ENCODE measurements at places on chromosomes 12 and 14.

DNA sequence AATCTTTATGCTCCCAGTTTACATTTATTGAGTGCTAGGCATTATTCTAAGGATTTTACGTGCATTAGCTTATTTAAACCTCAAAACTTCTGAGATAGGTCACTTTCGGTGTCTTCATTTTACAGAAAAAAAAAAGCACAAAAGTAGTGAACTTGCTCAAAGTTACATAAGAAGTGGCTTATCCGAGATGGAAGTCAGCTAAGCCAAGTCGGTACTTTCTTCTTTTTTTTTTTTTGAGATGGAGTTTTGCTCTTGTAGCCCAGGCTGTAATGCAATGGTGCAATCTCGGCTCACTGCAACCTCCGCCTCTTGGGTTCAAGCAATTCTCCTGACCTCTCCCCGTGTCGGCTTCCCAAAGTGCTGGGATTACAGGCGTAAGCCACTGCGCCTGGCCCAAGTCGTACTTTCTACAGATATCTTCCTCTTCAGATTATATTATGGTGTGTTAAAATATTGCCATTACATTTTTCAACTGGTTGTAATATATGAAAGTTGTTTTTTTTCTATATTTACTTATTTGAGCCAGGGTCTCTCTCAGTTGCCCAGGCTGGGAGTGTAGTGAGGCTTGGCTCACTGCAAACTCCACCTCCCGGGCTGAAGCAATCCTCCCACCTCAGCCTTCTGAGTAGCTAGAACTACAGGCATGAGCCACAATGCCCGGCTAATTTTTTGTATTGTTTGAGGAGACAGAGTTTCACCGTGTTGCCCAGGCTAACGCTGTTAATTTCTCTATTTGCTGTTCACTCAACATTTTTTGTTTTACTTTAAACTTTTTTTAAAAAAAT is 8.9 kb downstream of the DPPA3 start:
- DNase-seq = no peak

DNA sequence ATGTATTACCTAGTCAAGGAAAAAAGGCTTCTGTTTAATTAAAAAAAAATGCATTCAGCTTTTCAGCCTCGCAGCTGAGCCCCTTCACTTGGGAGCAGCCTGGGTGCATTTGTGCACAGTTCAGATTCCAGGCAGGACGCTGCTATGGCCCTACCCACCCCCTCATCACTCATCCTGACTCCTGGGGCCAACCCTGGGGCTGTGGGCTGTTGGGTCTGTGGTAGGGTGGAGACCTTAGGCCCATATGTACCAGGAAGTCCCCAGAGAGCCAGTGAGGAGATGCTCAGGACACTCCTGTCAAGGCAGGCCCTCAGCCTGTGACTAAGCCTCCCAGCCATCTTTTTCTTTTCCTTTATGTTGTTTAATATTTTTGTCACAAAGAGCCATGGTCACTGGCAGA is 9.3 kb upstream of the CDCA4 start:
- DNase-seq = no peak

DNA sequence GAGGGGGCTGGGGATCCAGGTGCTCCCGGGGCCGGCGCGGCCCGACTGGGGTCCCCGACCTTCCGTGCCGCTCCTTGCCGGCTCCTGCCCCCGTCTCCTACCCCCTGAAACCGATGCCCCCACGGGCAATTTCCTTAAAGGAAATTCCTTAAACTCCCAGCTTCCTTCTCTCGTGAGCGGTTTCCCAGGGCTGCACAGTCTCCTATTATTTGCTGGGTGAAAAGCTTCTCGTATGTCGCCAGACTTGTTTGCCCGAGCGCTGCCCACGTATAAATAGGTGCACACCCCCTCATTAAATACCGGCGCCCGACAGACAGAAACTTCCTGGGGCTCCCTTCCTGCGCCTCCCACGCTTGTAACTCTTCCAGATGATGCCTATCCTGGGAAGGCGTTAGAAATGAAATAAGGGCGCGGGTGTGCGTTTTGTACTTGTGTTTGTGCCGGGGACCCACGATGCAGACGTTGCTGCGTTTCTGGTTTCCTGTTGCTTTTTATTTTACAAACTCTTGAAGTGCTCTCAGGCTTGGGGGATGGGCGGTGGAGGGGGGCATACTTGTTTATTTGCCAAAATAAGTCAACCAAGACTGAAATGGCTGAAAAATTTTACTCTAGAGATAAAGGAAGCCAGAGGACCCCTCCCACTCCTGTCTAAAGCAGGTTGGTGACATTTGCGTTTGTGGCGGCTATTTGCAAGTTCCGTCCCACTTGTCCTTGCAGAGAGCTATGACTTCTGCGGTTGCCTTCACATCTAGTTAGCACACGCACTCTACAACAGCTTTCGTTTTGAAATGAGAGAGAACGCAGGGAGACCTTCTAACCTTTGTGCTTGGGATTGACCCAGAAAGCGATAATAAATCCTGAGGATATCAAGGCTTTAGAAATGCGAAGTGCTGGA is 1.0 kb downstream of the HIP1R start:
- DNase-seq = peak; percentile 62

- DNase-seq = no peak
These were observed 18.9 kb downstream of the RFC5 start for GRCh38 chr12:118035190-118036041.

GRCh38 chr12:15214851-15215601 is 6.2 kb downstream of the RERG start:
- DNase-seq = no peak

DNA sequence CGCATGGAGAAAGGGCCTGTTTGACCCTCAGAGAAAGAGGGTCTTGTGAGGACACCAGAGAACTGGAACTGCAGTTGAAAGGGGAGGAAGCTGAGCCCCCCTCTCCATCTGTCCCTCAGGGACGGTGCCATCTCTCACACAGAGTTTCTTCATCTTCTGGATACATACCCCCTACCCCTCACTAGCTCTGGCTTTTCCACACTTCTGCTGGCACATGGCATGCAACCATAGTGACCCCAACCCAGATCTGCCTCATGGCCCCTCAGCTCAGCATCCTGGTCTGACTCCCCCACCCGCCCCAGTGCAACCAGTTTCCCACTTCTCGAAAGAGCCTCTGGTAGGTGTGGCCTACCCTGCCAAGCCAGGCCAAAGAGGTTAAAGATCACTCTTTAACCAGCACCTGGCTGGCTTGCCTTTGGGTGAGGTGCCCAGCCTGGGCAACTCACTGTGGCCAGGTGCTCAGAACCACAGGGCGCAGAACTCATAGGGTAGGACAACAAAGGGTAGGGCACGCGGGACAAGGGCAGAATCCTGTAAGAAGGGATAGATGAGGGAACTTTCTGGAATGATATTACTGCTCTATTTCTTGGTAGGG is 25.8 kb downstream of the GALNT16 start:
- no peak for DNase-seq

- no peak for DNase-seq
These were observed 74.1 kb downstream of the PLXNC1 start for GRCh38 chr12:94222351-94223084.

- DNase-seq = no peak
These were observed 262.7 kb downstream of the ATP23 start for GRCh38 chr12:58204071-58204470.

- DNase-seq = no peak
These were observed 22.3 kb downstream of the ZFC3H1 start for GRCh38 chr12:71641390-71641789.

DNA sequence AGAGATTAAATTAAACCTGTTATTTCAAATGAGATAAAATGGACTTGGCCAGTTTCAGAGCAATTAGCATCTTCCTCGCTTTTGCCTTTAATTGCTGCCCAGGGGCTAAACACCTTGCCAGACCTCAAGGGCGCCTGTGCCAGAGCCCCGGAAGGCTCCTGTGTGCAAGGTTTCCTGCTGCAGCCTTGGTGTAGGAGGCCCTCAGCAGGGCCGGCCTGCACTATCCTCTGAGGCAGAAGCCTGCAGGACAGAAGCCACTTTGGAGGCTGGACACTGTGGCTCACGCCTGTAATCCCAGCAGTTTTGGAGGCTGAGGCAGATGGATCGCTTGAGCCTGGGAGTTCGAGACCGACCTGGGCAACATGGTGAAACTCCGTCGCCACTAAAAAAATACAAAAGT is 150.4 kb downstream of the CALM1 start:
- no peak for DNase-seq

DNA sequence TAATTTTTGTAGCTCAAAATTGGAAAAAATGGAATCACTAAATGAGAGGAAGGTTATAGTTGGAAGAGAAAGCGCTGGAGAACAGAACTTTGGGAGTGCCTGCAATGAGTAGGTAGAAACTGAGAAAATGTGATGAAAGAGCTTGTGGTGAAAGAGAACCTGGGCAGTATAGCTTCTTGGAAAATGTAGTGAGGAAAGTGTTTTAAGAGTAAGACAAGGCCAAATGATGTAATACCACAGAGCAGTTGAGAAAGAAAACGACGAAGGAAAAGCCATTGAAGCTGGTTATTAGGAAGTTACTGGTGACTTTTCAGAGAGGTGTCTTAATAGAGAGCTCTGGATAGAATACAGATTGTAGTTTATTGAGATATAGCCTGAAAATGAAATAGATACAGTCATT is 255.3 kb downstream of the AEBP2 start:
- no peak for DNase-seq

GRCh38 chr14:76867516-76868453 is 41.6 kb downstream of the LRRC74A start:
- no peak for DNase-seq

DNA sequence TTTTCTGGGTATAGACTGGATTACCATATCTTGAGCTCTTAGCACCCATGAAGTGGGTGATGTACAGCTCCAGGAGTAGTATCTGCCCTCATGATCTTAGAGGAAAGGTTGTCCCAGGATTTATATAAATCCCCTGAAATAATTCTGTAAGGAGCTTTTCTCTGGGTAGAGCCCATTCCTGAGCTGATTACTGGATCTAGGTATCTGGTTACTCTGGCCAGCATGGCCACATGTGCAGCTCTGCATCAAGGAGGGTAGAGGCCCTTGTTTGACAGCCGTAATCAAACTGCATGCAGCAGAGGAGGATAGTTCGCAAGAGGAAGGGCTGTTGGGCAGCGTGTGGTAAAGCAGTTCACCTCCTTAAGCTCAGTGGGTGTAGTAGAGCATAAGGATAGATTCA is 8.5 kb downstream of the COX14 start:
- DNase-seq = no peak

DNA sequence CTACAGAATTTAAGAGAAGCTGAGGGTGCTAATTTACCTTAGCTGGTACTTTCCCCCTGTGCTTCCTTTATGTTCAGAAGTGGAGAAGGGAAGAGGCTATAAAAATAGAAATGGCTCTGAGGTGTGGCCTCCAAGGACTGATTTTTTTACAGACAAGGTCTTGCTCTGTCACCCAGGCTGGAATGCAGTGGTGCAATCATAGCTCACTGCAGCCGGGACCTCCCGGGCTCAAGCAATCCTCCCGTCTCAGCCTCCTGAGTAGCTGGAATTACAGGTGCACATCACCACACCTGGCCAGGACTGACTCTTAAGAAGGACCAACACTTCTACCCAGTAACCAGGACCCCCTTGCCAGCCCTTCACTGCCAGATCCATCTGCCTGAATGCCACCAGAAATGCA is 23.9 kb upstream of the NAP1L1 start:
- DNase-seq = no peak

GRCh38 chr14:94375552-94376107 is 12.8 kb downstream of the SERPINA1 start:
- no peak for DNase-seq

DNA sequence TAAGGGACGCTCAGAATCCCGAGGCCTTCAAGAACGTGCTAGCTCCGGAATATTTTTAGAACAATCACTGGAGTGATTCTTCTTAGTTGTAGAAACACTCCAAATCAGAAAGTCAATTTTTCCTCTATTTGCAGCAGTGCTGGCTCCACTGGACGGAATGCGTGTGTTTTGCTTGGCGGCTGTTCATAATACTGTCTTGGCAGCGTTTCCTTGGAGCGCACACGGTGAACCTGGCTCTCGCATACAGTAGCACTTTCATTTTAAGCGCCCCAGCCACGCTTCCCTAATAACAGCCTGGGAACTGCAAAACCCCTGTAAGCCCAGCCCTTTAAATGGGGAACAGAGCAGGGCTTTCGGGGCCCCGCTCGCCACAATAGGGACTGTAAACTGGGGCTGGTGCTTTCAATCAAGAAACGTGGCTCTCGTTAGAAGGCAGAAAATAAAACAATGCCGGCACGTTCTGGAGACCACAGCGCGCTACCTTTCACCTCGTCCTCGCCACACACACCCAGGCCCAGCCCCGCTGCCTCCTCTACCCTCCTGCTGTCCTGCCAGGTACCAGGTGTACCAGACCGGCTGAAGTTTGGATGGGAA is 79.9 kb downstream of the BCL11B start:
- DNase-seq = no peak

GRCh38 chr12:818733-819132 is 66.4 kb downstream of the WNK1 start:
- no peak for DNase-seq

GRCh38 chr12:68334132-68334531 is 2.0 kb upstream of the MDM1 start:
- no peak for DNase-seq

DNA sequence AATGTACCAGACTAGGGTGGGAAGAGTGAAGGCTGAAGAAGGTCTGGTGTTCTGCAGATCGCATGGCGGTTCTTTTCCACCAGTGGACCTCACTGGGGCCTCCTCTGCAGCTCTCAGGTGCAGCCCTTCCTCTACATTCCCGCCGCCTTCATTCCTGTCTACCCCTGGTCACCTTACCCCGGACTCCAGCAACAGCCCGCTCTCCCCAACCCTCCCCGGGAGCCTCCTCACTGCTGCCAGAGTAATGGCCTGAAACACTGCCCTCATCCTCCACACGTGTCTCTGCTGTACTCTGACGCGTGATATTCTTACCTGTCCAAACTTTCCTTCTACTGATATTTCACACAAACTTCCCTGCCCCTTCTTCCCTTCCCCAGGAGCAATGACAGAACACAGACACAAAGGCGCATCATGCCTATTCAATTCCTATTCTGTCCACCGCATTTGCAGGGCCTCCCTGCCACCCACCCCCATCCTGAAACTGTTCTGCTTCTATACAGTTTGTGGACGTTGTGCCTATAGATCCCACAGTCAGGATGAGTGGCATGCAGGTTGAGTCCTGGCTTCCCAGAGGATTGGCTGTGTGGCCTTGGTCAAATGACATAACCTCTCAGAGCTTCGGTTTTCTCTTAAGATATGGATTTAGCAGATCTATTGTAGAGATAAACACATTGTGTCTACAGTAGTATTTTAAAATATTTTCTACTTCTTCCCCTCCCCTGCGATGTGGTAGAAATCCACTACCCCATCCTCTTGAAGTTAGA is 1.7 kb upstream of the NUAK1 start:
- no peak for DNase-seq

GRCh38 chr12:110165540-110166159 is 41.5 kb downstream of the IFT81 start:
- DNase-seq = no peak

DNA sequence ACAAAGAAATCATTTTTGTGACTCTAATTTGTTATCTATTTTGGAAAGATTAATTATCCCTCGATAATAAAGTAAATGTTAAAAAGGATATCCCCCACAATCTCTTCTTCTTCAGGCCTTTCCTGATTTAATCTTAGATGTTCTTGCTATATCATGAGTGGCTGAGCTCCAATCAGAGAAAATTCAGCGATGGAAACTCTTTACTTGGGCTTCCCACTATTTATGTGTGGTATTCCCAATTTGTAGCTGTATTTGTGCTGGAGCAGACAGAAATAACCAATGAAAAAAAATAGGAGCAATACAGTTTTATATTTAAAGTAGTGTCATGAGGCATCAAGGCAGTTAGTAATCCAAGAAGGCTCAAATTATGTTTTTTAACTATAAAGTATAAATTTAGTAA is 539.1 kb downstream of the PRKD1 start:
- no peak for DNase-seq

- no peak for DNase-seq
These were observed 26.5 kb downstream of the MAX start for GRCh38 chr14:65075628-65076325.
